Psoas muscle (tissue), 8 donors: ENCODE measurements at places on chromosomes 7 and 10. TPM values are rescaled to one million over a fixed set of nuclear protein-coding genes. Genes with fewer than 3 reads are reported as not detected.
A peak's percentile ranks its signal among the peaks of the same experiment; 100 is the strongest.

Gene NPC1L1
- not detected for total RNA-seq

Gene FEZF1
- not detected for total RNA-seq

Gene AKR1B1
- total RNA-seq, result 195 TPM

Gene SPDYE16
- 0.60 TPM for total RNA-seq

Gene LIPN
- total RNA-seq, result not detected

Gene VPS50
- 22.4 TPM for total RNA-seq

Gene PARD3
- total RNA-seq, result 53.4 TPM

Gene ACTR3C
- total RNA-seq, result 0.71 TPM

GRCh38 chr7:47956220-47956619 is 8.0 kb upstream of the PKD1L1 start:
- DNase-seq, result no peak

DNA sequence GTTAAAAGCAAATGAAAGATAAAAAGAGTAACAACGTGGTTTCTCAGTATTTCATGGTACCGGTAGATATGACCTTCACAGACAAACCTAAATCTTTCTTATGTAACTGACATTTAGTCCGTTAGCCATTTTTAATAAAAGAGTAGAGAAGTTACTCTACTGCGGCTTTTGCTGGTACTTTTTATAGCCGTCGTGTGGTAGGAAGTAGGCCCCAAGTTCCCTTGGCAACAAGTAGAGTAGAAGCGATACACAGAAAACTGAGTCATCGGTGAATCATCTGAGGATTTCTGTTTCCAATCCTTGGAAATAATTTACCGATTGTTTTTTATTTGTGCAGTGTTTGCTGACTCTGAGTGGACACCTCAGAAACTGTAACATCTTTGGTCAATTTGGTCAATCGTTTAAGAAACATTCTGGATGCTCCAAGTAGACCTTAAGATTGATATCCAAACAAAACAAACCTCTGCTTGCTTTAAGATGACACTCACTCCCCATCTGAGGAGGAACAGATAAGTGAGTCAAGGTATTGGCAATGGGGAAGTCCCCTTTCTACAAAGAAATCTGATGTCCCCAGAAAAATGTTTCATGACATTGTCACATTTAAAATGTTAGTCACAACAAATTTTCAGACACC is 63.9 kb upstream of the AHR start:
- no peak for DNase-seq

DNA sequence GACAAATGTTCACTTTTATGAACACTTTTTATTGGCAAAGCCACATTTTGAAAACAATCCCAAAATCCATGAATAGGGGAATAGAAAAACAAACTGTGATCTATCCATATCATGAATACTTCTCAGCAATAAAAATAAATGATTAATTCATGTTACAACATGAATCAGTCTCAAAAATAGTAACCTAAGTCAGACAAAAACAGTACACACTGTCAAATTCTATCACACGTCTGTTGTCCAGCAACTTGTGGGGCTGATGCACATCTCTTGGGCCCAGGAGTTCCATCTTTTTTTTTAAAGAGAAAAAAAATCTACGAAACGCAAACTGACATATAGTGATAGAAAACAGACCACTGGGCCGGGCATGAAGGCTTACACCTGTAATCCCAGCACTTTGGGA is 71.0 kb downstream of the LARP4B start:
- no peak for DNase-seq

DNA sequence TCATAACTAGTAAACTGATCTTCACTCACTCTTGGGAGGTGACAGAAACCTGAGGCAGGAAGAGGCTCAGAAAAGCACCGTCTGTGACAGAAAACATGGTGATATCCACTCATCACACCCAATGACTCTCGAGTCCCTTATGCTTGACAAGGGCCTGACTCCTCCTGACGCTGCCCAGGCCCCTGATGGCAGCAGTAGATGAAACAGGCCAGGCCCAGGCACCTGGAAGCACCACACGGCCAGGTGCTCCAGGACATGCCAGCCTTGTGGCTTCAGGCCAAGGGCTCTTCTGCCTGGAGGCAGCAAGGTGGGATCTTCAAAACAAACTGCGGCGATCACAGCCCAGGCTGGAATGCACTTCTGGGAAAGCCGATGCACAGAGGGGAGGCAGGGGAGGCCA is 89.3 kb downstream of the MAD1L1 start:
- DNase-seq, result no peak

- DNase-seq, result no peak
These were observed 70.7 kb upstream of the LRRC18 start for GRCh38 chr10:49010295-49010694.

- DNase-seq, result no peak
These were observed 44.1 kb upstream of the GATAD1 start for GRCh38 chr7:92402920-92403759.

DNA sequence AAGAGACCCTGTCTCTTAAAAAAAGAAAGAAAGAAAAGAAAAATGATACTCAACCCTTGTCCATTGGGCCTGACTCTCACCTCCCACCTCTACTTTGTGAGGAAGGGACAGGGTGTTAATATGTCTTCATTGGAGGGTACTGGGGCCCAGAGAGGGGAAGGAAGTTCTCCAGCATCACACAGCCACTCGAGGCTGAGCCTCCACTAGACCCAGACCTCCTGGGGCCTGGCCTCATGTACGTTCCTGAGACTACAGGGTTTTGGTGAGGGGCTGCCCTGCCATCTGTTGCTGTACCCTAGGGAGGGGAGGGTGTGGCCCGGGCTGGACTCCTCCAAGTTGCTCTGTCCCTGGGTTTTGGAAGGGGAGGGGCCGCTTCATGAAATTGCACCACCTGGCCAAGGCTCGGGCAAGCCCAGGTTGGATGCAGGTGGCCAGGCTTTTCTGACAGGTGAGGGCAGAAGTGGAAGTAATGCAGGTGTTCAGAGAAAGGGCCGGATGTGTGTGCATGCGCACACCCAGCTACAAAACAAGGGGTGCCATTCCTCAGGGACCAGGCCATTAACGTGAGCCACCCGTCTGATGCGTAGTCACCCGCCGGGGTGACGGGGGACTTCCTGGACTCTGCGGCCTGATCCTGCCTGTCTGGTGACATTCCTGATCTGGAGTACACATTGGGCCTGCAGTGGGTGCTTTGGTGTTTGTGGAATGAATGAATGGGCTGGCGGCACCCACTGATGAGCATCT is 21.7 kb downstream of the GTF2IRD1 start:
- no peak for DNase-seq

DNA sequence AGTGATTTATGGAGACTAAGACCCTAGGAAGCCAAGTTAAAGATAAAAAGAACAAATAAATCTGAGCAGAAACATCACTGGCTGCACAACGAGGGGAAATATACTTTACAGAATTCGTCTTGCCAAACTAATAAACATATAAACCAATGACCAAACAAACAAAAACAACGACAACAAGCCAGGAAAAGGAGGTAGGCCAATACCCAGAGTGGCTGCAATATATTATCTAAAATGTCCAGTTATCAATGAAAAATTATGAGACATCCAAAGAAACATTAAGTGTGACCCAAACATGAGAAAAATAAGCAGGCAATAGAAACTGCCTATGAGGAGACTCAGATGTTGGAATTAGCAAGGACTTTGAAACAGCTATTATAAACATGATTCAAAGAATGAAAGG is 81.0 kb downstream of the PKD1L1 start:
- DNase-seq, result no peak

GRCh38 chr10:132510174-132510611 is 27.4 kb upstream of the INPP5A start:
- peak; percentile 40 for DNase-seq

GRCh38 chr7:26180792-26181198 is 19.8 kb downstream of the HNRNPA2B1 start:
- DNase-seq, result no peak

DNA sequence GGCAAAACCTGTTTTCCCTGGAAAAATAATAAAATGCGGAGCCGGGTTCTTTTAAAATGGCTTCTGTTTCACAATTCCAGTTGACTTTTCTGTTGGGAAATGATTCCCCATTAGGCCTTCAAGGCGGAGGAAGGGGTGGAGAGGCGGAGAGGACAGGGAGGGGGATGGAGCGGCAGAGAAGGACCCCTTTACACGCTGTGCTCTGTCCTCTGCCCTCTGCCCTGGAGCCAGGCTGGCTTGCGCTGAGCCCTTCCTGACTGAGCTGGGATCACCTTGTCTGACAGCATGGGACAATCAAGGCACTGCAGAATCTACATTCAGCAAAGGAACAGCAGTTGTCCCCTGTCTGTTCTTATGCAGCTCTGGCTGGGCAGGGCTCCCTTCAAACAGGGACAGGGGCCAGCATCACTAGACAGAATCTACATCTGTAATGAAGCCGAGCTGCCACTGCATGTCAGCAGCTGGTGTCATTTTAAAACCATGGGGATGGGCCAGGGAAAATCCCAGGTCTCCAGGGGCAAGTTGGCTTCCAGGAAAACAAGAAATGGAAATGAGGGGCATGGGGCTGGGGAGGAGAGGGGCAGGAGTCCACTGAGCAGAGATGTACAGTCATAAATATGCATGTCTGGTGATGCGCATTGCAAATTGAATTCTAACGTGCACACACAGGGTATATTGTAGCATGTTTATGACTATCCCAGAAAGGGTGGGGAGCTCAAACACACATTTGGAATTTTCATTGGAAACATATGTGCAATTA is 120.0 kb downstream of the MKX start:
- DNase-seq, result no peak

GRCh38 chr10:6171881-6172695 is 30.6 kb upstream of the PFKFB3 start:
- peak; percentile 86 for DNase-seq

- DNase-seq, result no peak
These were observed 772.7 kb downstream of the KCNMA1 start for GRCh38 chr10:76864922-76865321.

GRCh38 chr10:111089293-111089692 is 12.5 kb downstream of the ADRA2A start:
- no peak for DNase-seq

GRCh38 chr10:97197030-97197500 is 11.3 kb upstream of the SLIT1 start:
- DNase-seq, result no peak

DNA sequence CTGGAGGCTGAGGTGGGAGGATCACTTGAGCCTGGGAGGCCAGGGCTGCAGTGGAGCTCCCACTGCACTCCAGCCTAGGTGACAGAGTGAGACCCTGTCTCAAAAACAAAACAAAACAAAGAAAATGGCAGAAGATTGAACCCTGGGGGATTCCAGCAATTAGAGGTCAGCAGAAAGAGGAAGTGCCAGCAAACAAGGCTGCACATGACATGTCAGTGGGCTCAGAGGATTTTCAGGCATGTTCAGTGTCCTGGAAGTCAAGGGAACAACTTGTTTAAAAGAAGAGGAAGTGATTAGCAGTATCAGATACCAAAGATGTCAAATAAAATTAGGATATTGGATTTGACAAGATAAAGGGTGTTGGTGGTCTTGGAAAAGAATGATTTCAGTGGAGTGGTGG is 32.3 kb downstream of the RAB18 start:
- DNase-seq, result no peak

DNA sequence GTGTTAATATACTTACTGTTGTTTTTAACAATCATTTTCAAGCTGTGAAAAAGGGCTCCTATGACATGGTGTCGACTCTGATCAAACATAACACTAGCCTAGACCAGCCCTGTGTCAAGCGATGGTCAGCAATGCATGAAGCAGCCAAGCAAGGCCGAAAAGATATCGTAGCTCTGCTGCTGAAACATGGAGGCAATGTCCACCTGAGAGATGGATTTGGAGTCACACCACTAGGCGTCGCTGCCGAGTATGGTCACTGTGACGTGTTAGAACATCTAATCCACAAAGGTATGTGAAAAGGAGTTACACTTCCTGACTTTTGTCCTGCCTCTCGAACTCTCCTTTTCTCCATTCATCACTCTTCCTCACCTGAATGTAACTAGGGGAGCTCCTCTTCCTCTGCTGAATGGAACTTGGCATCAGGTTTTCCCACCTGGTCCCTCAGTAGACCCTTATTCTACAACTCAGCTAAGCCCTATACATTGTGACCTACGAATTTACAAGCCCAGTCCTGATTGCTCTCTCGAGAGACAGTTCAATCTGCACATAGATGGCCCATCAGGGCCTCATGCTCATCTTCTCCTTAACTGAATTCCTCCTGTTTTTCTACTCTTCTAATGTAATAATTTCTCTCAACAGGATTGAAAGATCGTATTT is 23.0 kb downstream of the ASB15 start:
- DNase-seq, result peak; percentile 63

DNA sequence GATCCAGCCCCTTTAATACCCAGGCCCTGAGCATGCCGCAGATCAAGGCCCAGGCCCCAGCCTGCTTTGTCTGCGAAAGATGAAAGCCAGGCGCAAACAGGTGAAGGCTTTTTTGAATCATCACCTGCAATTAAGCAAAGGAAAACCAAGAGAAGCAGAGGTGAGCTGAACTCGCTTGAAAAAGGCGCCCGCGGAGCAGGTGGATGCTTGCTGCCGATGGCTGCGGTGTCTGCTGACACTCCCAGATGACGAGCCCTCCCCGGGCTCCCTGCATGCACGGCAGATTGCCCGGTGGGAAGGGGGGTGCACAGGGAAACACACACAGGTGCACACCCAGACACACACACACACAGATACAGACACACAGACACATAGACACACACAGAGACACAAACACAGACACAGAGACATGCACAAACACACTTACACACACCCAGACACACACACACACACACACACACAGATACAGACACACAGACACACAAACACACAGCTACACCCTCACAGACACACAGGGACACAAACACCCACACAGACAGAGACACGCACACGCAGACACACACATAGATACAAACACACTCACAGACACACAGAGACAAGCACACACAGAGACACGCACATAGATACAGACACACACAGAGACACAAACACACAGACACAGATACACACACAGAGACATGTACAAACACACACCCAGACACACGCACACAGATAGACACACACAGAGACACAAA is 142.6 kb upstream of the RNF32 start:
- DNase-seq, result no peak

DNA sequence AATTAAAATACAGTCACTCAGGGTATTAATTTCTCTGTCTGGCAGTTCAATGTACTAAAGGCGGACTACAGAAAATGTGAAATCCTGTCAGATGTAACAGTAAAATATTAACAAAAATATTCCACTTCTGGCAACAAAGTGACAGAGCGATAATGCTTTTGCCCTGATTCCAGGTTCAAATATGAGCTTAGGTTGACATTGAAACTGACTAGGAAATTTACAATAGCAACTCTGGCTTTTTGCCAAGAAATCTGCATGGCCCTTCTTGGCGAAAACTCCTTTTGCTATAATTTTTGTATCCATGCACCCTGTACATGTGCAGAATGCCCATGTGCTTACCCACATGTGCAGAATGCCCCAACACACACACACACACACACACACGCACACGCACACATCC is 552.2 kb downstream of the MDFIC start:
- DNase-seq, result no peak
